ENCODE measurements at places on chromosomes 3 and 15.

DNA sequence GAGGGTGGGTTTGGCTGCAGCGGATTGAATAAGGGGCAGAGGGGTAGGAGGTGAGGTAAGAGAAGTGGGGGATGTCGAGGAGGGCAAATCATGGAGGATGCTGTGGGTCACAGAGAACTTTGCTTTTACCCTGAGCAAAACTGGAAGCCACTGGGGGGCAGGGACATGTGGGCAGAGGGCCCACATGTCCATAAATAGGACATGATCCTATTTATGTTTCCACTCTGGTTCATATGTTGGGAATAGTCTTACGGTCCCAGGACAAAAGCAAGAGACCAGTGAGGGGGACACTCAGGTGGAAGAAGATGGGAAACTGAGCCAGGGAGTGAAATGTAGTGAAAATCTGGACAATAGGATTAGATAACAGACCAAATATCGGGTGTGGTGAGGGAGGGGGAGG lies 85.5 kb upstream of the MRPS22 start:
- no peak for DNase-seq

GRCh38 chr15:30940359-30940758 lies 36.6 kb downstream of the FAN1 start:
- no peak for DNase-seq

GRCh38 chr3:184506561-184506991 lies 55.0 kb upstream of the EPHB3 start:
- no peak for DNase-seq

- DNase-seq = no peak
Observed at GRCh38 chr3:152772674-152773225, 62.2 kb upstream of the P2RY1 start.

DNA sequence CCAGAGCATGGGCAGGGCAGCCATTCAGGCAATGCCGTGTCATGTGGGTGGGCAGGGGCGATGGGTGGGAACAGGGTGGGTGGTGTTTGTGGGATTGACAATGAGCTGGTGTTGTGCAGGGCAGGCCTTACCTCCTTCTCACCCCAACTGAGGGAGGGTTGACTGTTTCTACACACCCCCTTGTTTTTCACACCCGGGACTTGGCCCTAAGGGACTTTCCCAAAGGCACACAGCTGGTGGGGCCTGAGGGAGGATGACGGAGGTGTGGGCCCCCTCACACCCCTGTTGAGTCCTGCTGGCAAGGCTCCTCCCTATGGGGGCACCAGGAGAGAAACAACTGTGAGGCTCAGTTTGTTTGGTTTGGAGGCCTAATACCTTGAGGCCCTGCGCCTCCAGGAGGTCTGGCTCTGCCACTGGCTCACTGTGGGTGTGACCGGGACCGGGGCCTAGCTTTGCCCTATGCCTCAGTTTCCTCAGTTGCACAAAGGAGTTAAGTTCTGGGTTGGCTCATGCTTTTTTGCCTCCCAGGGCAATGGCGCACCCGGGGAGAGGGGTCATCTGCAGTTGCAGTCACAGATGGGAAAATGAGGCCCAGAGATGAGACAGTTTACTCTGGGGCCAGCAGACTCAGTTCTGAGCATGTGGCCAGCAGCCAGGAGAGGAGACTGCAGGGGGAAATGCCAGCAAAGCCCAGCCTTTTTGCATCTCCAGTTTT lies 5.1 kb upstream of the DNAH1 start:
- DNase-seq = peak; percentile 50

DNA sequence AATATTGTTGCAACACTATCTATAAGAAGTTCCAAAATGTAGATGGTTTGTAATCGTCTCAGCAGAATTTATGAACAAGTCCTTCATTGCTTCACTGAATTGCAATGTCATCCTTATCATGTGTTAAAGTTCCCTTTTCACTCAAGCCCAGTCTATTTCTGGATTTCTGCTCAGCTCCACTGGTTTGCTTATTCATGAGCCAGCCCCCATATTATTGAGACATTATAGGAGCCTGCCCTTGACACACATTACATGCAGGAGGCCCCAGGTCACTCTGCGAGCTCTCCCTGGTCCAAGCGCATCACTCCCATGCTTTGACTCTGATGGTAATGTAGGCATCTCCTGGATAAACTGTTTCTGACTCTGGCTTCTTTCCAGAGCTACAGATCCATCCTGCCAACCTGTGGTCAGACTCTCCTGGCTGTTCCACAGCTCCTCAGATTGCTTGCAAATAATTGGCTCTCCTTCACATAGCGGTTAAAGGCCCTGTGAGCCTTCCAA lies 56.9 kb downstream of the ABTB1 start:
- DNase-seq = no peak

DNA sequence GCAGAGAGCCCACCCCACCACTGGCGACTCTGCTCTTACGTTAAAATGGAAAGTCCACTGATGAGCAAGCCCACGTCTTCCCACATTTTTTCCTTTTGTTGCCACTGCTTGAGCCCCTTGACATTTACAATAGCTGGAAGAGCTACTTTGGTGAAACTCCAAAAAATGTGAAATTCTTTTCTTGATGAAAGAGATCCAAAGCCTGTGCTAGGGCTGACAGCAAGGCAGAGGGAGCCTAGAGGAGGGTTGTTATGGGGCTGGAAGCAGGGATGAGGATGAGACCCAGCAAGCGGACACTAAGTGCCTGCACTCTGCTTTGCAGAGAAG lies 97.1 kb downstream of the CEMIP start:
- DNase-seq = no peak

DNA sequence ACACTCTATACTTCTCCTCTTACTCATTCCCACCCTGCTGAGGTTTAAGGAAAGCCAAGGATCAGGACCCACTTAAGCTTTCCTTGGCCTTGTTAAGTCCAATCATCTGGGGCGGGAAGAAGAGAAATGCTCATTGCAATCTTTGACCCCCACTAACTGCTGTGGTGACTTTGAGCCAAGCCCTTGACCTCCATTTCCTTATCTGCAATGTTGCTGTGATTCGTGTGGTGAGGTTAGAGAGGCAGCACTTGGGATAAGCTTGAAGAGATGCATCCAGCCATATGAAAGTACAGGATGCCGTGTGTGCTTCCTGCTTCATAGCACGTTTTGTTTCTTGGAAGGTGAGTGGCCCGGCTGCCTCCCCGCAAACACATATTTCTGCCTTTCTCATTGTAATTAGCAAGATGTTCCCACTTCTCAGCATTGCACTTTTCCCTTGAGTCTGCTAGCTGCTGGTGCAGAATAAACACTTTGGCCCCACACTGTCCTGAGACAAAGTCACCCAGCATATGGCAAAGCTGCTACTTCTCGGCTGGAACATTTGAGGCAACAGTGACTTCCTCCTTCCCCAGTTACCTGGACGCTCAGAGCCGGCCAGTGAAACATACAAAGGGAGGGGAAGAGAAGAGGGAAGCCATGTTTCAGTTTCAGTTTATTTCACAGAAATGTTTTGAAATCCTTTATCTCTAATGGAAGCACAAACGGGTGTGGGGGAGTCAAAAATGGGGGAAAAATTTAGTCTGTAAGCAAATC lies 10.5 kb upstream of the NUDT16 start:
- DNase-seq = no peak

- DNase-seq = no peak
Observed at GRCh38 chr3:29415482-29416223, 134.8 kb downstream of the RBMS3 start.

DNA sequence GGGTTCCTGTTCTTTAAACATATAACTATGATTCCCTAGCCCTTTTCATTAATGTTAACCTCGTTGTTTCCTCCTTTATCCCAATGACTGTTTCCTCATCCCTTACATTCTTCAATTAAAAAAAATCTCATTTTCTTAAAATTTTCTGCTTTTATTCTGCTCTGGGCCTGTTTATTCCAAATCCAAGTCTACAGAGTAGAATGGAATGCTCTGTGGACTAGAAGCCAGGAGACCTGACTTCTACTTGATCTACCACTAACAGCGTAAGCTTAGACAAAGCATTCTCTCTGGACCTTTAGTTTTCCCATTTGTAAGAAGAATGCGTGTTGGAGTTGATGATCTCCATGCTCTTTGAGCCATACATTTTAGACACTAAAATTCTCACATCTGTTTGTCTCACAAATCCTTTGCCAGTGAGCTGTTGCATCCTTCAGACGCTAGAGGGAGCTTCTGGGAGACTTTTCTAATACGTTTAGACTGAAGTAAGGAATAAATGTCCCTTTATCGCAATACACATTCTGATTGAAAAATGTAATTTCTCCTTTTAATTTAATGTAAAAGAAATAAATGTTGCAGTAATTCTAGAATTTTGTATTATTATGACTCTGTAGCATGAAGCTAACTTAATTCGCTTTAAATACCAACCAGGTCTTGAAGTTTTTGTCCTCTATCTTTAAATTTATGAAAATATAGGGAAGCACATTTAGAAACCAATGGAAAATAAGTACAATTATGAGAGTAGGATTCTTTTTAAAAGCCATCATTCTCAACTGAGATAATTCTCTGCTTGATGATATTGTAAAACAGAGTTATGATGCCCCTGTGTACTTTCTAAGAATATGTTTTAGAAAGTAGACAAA lies 21.7 kb upstream of the GMNC start:
- DNase-seq = peak; percentile 27

- DNase-seq = no peak
Observed at GRCh38 chr3:133527081-133527715, 46.3 kb upstream of the CDV3 start.

- no peak for DNase-seq
Observed at GRCh38 chr3:36210840-36211651, 169.3 kb upstream of the STAC start.

- no peak for DNase-seq
Observed at GRCh38 chr3:134681522-134681900, 30.7 kb upstream of the KY start.

GRCh38 chr15:83444936-83445335 lies 2.2 kb upstream of the SH3GL3 start:
- DNase-seq = no peak

DNA sequence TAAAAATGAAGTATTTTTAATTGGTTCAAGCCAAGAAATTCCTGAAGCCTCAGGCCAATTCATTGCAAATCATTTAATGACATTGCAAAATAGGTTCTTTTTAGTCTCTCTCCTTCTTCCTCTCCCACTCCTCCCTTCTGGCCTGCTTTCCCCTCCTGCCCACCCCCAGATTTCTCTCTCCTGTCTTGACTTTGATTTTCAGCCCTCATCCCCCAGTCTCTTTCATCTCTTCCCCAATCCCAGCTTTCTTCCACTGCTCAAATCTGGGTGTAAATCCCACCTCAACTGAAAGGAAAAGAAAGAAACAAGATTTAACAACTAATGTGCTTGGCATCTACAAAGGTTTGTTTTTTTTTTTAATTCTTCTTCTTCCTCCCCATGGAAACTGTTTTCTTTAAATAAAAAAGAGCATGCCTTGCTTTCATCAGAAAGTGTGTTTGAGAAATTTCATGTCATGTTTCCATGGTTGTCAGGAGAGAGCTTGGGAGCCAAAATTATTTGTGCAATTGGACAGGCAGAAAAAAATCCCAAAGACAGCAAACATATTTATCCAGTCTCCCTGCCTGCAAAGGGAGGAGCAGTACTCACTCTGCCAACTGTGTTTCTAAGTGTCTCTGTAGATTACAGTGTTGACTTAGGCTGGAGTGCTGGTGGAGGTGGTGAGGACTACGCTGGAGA lies 50.4 kb downstream of the BOC start:
- no peak for DNase-seq

- DNase-seq = no peak
Observed at GRCh38 chr3:12188681-12189287, 30.1 kb upstream of the TIMP4 start.

- peak; percentile 18 for DNase-seq
Observed at GRCh38 chr3:152197937-152198336, 70.8 kb upstream of the MBNL1 start.

- no peak for DNase-seq
Observed at GRCh38 chr3:193229851-193230420, 11.1 kb upstream of the PLAAT1 start.

DNA sequence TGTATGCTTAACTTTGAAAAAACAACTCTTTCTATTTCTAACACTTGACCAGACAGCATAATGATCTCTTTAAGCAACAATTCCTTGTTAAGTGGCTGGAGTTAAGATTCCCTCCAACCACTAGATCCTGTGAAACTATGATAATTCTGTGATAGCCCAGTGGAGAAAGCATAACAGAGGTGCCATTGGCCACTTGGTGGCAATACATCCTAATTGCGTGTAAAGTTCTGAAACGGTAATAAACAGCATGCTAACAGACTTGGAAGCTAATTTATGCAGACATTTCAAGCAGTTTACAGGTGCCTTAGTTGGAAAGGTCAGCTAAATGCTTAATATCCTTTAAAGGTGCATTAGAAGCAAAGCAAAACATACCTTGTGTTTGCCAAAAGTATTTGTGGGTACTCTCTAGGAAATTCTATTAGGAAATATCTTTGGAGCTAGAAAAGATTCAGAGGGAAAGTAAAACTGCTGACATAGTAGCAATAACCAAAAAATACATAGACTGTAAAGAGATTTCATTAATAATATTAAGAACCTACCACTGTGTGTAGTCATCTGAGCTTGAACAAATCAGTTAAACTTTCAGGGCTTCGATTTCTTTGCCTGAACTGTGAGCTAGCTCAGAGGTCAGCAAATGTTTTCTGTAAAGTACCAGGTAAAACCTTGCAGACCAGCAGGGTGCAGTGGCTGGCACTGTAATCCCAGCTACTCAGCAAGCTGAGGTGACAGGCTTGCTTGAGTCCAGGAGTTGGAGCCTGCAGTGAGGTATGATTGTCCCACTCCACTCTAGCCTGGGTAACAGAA lies 19.0 kb upstream of the CSTA start:
- DNase-seq = no peak

DNA sequence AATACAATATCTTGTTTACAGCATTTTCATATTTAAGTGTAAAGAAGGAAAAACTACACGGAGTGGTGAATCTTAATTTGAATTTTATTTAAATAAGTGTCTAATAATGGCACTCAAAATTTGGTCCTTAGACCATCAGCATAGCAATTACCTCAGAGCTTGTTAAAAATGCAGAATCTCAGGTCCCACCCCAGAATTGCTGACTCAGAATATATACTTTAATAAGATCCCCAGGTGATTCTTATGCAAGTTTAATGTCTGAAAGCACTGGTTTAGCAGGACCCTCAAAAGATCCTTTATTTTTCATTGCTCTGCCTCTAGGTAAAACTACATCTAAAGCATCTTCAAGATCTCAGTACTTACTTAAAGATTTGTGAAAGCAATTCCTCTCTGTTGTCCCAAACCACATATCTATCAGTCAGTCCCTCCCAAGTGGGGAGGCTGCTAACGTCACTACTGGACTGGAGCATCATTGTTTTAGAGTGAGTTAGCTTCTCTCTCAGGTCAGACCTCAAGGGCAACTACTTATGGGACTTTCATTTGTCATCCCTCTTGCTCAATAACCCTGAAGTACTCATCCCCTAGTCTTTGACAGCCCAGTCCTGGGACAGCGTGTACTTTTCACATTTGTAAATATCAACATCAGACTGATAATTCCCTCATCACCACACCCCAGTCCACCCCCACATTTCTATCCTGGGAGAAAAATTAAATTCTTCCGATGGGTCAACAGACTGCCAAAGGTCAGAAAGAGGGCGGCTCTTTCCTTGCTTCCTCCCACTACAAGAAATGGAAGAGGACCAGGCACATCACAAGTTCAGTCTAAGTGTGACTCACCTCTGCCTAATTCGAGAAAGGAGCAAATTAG lies 76.7 kb downstream of the CBLB start:
- DNase-seq = no peak
